ENCODE measurements at places on chromosomes 4 and X.

DNA sequence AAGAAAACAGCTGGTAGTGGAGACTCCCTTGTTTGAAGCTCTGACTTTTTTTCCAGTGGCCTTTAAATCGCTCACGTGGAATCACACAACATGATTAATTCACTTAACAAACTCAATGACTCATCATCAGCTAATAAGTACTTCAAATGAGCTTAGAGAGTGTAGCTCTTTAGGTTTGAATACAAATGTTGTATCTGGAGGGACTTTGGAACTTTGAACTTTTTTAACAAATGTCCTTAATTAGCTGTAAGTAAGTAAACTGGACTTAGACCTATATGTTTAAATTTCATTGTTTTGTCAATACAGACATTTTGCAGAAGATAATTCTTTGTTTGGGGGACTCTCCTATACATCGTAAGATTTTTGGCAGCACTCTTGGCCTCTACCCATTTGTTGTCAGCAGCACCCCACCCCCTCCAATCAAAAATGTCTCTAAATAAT, 581.1 kb downstream of the SPRY1 start:
- no peak for DNase-seq

DNA sequence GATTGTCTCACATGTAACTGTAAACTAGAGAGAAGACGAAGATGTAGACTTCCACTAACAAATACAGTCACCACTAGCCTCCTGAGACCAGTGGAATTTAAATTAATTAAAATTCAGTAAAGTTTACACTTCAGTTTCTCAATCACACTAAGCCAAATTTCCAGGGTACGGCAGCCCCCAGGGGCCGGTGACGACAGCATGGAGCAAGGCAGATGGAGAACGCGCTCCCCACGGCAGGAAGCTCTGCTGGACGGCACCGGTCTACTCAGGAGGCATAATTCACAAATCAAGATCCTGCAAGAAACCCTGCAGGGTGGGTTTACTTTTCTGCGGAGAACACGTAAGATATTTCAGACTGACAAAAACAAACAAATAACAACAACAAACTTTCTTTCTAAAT, 80.7 kb downstream of the FAT1 start:
- no peak for DNase-seq

DNA sequence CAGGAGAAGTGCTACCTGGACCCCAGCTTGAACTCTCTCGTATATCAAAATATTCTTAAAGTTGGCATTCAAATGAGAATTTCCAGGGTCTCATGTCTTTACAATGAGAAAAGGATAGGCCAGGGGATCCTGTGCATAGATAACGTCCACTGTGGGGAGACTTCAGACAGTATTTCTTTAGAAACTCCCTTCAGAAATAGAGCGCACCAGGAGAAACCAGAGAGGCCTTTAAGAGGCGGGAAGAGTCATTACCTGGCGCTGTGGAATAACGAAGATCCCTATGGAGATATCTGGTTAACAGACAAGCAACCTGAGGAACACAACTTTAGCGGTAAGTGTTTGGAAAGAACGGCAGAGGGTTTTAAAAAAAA, 600 bp downstream of the RADX start:
- DNase-seq = no peak

DNA sequence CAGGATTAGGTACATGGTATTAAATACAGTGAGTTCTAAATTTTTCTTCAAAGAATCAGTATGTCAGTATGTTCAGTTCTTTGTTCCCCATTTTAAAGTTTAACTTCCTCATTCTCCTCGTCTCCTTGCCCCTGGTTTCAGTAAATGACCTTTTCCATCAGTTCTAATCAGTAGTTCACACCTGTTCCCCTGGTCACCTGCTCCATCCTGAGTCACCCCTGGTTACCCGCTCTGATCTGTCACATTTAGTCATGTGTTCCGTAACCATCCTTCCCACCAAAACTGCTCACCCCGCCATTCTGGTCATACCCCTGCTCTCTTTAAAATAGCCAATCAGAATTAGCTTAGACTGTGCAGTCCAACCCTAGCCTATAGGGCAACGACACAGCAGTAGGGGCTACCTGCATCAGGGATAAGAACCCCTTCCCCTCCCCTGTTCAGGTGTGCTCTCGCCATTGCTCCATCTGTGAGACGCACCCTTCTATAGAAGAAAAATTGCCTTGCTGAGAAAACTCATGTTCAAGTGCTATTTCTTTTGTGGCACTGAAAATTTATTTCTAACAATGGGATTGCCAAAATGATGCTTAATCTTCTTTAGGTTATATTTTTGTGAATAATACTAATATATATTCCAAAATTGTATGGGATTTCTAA, 181.3 kb downstream of the OR13H1 start:
- DNase-seq = no peak

DNA sequence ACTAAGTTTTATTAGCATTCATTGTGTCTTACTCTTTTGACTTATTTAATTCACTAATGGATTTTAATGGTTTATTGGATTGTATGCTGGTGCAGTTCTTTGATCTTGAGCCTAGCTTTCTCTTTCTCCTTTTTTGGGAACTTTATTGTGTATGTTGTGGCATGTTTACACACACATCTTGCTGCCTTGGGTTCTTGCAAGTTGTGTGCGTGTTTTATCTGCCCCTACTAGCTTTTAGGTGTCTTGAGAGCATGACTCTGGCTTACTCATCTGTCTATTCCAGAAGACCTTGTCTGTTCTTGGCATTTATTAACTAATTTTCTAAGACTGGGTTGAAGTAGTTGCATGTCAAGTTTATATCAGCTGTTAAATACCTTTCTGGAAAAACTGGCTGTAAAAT, 2.7 kb downstream of the TMEM165 start:
- no peak for DNase-seq

- peak; percentile 87 for DNase-seq
These were observed 8.6 kb upstream of the ZNF157 start for GRCh38 chrX:47361538-47362511.

GRCh38 chrX:19659929-19660328, 144.6 kb upstream of the MAP3K15 start:
- no peak for DNase-seq

GRCh38 chrX:149313871-149314371, 191.2 kb downstream of the IDS start:
- no peak for DNase-seq

DNA sequence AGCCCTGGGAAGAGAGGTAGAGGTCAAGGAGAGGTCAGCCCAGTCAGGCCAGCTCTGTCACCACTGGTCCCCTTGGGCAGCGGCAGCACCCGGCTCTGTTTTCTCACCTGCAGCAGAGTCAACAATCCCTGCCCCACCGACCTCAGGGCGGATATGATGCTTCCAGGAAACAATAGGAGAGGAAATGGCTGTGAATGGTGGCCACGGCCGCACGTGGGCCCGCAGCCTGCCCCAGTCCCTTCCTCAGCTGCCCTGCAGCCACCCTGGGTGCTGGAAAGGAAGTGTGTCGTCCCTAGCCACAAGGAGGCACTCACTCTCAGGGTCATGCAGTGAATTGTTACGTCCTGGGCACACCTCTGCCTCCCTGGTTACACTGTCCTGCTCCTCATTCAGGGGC, 92.5 kb upstream of the ENPP6 start:
- peak; percentile 65 for DNase-seq

GRCh38 chrX:34918091-34918736, 24.4 kb upstream of the FAM47B start:
- DNase-seq = no peak

GRCh38 chr4:169948271-169948670, 77.9 kb downstream of the MFAP3L start:
- DNase-seq = no peak

DNA sequence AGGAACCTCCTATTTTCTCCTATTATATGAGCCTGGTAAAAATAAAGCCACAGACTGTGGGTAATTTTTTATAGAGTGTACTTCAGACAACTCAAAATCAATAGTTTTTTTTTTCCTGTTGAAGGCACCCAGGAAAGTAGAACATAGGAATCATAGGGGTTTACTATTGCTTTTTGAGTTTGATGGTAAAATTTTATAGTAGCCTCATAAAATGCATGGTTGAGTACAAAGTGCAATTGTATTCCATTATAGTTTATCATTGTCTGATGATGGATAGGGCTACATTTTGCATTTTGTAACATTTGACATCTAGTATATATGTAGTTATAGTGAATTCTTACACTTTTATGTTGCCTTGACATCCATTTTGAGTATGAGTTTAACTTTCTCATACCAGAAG, 455.0 kb downstream of the STIM2 start:
- no peak for DNase-seq

GRCh38 chrX:109773374-109773773, 40.3 kb upstream of the ACSL4 start:
- no peak for DNase-seq
